ENCODE measurements at places on chromosomes 11 and 22.

GRCh38 chr11:77799338-77799737 is 21.2 kb downstream of the RSF1 start:
- DNase-seq, result no peak

DNA sequence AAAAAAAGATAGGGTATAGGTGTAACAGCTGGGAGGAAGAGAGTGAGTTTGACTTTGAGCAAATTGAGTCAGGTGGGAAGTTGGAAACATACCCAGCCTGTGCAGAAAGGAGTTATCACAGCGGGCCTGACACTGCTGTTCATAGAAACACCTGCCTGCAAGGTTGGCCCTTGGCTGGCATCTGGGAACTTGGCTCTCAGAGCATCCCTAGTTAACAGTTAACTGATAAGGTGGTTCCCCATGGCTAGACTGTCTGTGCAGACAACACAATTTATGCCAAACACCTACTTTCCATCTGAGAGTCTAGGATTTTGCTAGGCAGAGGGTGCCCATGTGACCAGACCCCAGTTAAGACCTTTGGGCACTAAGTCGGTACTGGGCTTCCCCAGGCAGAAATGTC is 31.4 kb downstream of the ADAMTS8 start:
- no peak for DNase-seq

GRCh38 chr11:113623114-113623513 is 83.0 kb downstream of the TMPRSS5 start:
- no peak for DNase-seq

- DNase-seq, result no peak
Observed at GRCh38 chr11:10594407-10594806, 25.9 kb upstream of the LYVE1 start.

DNA sequence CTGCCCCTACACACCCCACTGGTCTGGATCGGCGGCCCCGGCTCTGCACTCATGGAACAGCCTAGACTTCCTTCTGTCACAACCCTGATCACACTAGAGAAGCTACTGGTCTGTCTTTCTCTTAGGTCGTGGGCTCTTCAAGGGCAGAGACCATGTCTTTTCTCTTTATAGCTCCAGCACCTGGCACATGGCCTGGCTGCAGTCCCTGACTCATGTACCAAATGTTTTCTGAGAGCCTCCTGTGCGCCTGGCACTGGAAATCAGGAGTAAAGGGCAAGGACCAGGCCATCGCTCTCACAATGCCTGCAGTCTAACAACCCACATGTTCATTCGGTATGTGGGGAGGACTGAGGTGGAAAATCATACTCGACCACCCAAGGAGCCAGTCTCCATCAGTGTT is 7.5 kb downstream of the ASCC2 start:
- no peak for DNase-seq

- DNase-seq, result no peak
Observed at GRCh38 chr11:119539583-119539982, 116.6 kb upstream of the THY1 start.

DNA sequence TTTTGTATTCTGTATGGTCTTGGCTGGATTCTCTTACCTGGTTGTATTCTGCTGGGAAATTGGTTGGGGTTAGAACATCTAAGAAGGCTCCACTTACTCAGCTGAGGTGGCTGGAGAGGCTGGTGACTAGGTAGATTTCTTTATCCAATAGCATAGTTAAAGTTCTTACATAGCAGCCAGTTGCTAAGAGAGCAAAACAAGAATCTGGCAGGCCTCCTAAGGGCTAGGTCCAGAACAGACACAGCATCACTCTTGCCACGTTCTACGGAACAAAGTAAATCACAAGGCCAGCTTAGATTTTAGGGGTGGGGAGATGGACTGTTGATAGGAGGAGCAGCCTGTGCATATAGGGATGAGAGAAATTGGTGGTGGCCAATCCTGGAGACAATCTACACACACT is 141.3 kb upstream of the CCDC90B start:
- DNase-seq, result no peak

Measured in stimulated activated CD8-positive, alpha-beta memory T cell treated with anti-CD3 and anti-CD28 coated beads, Interleukin-7, amount 100 ng/mL, for 4 hours (primary cell).